Stimulated activated CD8-positive, alpha-beta memory T cell treated with anti-CD3 and anti-CD28 coated beads, Interleukin-4, amount 100 ng/mL, for 1 hour (primary cell): ENCODE measurements at places on chromosomes 11 and 22.

DNA sequence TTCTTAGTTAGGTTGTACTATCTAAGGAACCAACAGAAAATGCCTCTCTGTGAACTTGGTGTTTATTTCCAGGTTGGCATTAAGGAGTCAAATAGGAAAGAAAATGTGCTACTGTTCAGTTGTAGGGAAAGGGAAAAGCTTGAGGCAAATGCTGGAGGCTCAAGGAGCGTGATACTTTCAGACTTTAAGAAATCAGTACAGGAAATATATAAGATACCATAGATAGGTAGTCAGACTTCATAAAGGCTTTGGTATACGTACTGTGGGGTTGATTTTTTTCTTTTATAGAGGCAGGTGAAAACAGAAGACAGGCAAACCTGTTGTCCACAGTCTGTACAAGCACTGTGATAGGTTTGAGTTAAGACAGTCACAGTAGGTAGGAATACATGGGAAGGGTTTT lies 30.8 kb downstream of the EP300 start:
- DNase-seq = no peak

GRCh38 chr11:61392981-61393595 lies 701 bp downstream of the TMEM216 start:
- DNase-seq = no peak

DNA sequence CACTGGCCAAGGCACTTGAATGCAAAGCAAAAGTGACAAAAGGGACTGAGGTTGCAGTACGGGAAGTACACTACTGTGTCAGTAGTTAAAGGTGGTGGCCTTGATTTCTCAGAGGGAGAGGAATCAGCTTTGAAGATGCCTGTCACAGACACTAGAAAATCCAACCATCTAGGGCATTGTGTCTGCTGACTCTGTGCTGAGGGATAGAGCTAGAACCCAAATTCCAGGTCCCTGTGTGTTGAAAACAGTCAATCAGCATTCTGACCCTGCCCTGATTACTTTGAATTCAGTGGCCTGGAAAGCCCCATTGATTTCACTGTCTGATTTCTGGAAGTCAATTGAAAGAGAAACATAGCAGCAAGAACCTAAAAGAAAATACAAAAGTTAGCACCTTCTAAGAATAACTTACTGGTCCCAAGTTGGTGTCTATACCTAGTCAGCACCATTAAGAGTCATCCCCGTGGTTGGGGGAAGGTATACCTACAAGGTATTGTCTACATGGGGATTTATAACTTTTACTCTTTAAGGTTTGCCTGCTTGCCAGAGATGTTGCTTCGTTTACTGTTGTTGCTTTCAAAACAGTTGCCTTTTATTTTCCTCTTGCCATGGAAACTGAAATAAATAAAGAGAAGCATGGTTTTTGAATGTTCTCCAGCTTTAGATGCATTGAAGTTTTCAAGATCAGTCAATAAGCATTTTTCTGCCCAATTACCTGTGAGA lies 97.3 kb downstream of the PDHX start:
- DNase-seq = no peak

- no peak for DNase-seq
Measured at GRCh38 chr22:27748751-27749191, 52.8 kb downstream of the MN1 start.

DNA sequence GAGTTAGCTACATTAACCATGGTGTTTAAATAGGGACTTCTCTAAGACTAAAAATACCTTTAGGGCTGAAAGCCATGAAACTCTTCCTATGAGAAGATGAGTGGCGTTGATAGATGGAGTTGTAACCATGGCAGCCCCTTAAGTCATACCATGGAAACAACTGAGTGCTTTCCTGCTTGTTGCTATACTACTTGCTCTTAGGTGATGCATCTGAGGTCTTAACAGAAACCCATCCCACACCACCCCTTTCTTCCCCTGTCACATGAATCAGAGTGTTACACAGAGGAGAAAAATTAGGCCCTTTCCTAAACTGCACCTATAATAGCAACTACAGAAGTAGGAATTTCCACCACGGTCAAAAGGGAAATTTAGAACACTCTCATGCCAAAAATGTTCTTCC lies 64.3 kb upstream of the ZC3H12C start:
- no peak for DNase-seq

DNA sequence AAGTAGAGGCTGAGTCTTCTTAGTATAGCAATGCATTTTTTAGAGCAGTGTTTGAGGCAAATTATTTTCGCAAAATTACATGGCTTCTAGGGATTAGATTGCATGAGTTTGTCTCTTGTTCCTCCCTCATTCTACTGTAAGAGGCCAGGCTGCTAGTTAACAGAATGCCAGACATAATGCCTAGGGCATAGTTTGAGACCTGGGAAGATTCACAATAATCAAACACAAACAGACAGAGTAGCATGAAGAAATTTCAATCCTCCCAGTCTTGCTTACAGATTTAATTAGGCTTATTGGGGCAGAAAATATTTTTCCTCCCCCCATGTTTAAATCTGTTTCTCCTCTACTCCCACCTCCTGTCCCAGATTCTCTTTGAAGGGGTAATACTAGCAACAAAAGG lies 48.3 kb downstream of the ARHGEF12 start:
- DNase-seq = no peak

DNA sequence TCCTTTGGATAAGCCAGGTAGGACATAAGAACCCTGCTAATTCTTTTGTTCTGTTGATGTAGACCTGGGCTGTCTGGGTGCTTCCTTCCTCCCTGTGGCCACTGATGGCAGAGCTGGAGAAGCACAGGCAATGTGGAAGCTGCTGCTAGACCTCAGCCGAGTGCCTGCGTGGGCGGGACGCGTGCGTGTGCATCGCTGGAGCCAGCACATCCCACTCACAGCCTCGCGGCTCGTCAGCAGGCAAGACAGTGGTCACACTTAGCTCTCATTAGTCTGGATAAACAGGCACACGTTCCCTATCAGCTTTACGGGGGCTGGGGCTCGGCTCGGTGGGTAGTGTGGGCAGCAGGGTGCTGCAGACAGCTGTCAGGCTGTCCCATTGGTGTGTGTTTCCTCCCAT lies 155.7 kb downstream of the GRIK4 start:
- no peak for DNase-seq

GRCh38 chr11:122727101-122727929 lies 71.8 kb downstream of the UBASH3B start:
- no peak for DNase-seq

- no peak for DNase-seq
Measured at GRCh38 chr22:37731804-37732471, 35.1 kb downstream of the TRIOBP start.

DNA sequence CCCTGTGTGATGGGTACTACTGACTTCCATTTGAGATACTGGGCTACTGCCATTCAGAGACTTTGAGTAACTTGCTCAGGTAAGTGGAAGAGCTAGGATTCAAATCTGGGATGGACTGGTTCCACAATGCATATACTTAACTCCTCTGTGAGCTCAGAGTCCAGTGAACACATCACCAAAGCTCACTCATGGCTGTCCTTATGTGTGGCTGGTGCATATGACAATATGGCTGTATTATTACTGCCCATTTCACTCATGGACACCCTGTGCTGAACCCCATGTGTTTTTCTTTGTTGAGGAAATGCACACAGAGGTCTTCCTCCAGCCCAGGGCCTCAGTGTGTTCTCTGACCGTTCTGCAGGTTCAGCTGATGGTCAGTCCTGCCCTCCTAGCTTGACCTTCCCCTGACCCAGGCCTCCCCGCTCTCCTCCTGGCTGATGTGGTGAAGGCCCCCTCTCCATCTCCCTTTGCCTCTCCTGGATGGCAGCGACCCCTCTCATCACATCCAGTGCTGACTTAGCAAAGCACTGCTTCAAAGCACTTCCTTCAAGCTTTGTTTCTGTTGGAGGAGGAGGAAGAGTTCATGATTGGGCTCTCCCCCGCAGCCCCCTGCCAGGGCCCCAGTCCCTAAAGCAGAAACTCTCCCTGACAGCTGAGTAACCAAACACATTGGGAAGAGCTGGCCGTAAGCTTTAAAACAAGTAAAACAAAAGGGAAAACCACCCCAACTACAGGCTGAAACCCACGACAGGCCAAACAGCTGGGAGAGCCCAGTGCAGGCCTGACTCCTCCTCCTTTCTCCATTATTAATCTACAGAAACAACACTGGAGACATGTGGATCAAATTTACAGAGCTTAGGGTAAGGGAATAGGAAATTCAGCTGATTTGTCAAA lies 101.2 kb downstream of the NAT10 start:
- no peak for DNase-seq

DNA sequence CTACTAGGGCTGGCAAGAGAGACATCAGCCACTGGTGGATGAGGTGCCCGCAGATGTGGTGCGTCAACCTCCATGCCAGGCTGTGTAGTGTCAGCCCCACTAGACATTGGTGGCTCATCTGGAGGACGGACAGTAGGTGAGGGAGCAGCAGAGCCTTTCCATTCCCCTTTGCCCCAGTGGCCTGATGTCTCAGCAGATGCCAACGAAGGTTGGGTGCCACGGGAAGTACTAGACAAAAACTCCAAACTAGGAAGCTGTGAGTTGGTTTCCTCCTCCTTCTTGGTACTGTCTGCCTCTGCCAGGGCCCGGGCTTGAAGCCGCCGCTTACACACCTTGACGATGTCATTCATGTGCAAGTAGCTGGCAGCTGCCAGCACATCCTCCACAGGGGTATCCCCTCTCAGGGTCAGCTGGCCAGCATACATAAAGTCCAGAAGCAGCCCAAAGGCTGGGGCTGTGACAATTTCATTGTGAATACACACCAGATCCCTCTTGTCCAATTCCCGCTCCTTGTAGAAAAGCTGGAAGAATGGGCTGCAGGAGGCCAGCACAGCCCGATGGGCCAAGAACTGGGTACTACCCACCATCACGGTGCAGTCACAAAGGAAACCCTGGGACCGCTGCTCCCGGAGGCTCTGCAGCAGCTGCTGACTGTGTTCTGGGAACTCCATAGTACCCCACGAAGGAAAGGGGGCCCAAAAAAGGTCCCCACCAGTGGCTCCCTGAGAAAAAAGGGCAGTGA lies 795 bp downstream of the ZBTB3 start:
- DNase-seq = no peak

GRCh38 chr11:14861680-14862079 lies 30.4 kb downstream of the CYP2R1 start:
- DNase-seq = no peak

- no peak for DNase-seq
Measured at GRCh38 chr11:103631841-103632240, 404.6 kb upstream of the DDI1 start.

DNA sequence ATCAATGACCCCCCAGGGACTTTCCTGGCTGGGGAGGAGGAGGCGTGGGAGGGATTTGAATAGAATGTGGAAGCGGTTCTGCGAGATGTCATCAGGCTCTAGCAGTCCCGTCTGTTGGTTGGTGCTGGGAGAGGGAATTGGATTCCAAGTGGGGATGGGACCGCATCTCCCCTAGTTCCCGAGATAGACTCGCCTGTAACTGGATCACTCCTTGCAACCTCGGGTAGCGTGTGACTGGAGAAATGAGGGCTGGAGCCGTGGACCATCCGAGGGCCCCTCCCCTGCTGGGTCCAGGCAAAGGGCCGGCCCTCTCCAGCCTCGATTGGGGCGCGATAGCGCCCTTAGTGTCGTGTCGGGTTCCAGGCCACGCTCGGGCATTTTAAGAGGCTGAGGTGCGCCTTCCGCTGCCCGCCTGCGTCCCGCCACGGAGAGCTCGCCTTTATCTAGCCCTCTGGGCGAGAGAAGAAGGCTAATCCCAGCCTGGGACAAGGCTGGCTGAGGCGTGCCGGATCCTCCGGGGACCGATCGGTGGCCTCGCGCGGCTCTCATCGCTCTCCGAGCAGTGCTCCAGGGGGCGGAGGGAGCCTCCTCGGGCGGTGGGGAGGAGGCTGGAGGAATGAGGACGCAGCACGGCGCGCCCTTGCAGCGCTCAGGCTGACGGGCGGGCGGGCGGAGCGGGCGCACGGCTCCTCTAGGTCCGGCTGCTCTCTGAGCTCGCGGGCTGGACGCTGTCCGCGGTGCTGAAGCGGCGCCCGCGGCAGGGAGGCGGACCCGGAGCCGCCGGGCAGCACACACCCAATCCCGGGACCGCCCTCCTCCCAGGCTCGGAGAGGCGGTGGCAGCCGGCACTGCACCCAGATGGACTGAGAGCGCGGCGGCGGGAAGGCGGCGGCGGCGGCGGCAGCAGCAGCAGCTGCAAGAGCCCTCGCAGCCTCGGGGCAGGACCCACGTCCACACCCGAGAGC lies 107.8 kb downstream of the OSBP2 start:
- no peak for DNase-seq

GRCh38 chr11:61922539-61922938 lies 5.2 kb upstream of the RAB3IL1 start:
- no peak for DNase-seq

DNA sequence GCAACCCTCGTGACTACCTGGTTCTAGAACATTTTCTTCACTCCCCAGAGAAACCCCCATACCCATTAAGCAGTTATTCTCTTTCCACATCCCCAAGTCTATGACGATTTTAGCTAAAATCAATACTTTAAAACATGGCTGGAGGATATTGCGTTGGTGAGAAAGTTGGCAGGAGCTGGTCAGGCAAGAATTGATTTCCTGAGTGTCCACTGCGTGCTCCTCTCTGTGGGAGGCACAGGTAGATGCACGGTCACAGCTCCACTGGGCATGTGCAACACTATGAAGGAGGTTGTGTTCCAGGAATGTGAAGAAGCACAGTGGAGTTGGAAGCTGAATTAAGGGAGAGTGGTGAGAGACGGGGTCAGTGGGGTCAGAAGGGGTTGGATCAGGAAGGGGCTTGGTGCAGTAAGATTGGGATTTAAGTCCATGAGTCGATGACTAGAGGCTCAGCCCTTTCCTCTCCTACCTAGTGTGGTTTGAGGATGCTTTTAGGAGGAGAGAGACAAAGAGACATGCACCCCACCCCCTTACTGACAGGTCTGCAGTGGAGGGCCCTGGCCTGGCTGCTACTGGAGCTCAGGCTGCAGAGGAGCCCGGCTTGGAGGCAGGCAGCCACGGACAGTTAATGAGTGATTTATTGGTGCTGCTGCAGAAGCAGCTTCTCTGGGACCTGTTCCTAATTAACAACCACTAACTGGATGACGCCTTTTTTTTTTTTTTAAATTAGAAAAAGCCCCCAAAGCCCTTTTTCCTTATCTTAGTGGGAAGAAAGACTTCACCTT lies 395.6 kb downstream of the TENM4 start:
- no peak for DNase-seq

DNA sequence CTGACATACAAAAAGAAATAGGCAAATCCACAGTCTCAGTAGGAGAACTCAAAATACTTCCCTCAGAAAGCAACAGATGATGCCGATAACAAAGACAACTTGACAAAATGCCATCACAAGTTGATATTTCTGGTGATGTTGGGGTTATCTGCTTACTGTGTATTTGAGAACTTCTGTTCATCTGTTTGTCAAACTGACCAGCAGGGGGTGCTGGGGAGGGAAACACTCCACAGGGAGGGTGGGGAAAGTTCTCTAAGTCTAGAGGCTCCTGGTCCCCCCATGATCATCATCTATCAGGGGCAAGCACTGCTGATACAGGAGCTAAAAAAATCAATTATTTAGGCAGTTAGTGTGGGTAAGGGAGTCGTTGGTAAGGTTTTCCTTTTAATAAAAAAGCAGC lies 19.2 kb downstream of the GLYATL1 start:
- DNase-seq = no peak

DNA sequence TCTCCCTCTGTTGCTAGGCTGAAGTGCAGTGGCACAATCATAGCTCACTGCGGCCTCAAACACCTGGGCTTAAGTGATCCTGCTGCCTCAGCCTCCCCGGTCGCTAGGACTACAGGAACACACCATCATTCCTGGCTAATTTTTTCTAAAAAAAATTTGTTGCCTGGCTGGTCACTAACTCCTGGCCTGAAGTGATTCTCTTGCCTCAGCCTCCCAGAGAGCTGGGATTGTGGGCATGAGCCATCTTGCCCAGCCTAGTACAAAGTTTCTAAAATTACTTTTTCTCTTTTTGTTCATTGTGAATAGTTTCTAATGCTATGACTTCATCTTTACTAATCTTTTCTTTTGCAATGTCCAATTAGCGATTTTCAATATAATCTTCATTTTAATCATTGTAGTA lies 12.5 kb downstream of the RBM7 start:
- DNase-seq = no peak
